ENCODE measurements at places on chromosomes 12 and 14. TPM values are rescaled to one million over a fixed set of nuclear protein-coding genes. Genes with fewer than 3 reads are reported as not detected.

TRPV4 gene
- 1.4 TPM for total RNA-seq

TSPAN9 gene
- total RNA-seq: 196 TPM

RNF212B gene
- total RNA-seq: not detected

PLA2G1B gene
- total RNA-seq: not detected

TEX52 gene
- total RNA-seq: not detected

LHX5 gene
- not detected for total RNA-seq

PYGL gene
- total RNA-seq: 55.0 TPM

B3GNT4 gene
- 0.88 TPM for total RNA-seq

FLVCR2 gene
- total RNA-seq: 8.2 TPM

SERPINA1 gene
- 6.8 TPM for total RNA-seq

RNASE7 gene
- 0.55 TPM for total RNA-seq

SPTB gene
- total RNA-seq: 25.2 TPM

ZCRB1 gene
- 29.8 TPM for total RNA-seq

CBX5 gene
- total RNA-seq: 128 TPM

NOS1 gene
- 2.0 TPM for total RNA-seq

KRT85 gene
- total RNA-seq: 0.27 TPM

EIF4B gene
- 622 TPM for total RNA-seq

DIO3 gene
- total RNA-seq: 4.1 TPM

Data from camera-type eye (tissue), 1 donor.